ENCODE measurements at places on chromosomes 7 and 10.

DNA sequence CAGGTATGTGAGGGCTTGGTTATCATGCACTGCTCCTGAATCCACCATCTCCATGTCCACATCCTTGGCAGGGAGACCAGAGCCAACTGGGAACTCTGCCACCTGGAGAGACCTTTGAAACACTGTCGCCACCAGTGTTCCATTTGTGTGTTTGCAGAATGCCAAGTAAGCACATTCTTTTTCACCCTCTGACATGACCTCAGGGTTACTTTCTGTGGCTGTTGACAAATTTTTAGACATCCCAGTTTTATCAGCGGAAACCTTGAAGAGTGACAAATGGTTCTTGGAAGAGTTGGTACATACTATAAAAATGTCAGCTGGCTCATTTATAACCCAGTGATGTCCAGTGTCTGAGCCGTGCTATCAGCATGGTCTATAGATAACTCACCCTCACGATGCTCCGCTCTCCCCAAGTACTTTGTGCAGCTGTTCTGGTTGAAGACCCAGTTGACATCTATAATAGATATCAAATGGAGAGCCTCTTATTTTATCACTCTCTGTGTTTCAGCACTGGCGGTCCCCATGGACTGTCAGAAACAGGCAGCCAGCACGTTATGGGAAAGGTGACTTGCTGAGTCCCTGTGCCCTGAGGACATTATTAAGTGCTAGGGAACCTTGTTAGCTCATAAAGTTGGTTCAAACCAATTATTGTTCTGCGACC, 563.1 kb upstream of the GALNT17 start:
- DNase-seq: peak; percentile 74

- no peak for DNase-seq
Observed at GRCh38 chr7:20896996-20897395, 110.3 kb upstream of the SP8 start.

DNA sequence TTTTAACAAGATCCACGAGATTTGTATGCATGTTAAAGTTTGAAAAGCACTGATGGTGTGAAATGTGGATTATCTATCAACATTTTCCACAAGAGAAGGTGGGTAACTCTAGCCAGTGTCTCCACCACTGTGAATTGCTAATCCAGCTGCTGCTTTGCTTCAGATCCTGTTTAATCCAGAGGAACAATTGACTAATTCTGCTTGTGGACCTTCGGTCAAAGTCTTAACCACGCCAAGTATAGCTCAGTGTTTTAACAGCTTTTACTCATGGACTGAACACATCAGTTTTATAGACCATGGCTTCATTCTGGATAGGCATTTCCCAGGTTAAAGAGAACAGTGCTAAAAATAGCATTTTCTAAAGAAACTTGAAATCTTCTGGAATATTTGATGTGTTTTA, 23.5 kb downstream of the ADK start:
- no peak for DNase-seq

DNA sequence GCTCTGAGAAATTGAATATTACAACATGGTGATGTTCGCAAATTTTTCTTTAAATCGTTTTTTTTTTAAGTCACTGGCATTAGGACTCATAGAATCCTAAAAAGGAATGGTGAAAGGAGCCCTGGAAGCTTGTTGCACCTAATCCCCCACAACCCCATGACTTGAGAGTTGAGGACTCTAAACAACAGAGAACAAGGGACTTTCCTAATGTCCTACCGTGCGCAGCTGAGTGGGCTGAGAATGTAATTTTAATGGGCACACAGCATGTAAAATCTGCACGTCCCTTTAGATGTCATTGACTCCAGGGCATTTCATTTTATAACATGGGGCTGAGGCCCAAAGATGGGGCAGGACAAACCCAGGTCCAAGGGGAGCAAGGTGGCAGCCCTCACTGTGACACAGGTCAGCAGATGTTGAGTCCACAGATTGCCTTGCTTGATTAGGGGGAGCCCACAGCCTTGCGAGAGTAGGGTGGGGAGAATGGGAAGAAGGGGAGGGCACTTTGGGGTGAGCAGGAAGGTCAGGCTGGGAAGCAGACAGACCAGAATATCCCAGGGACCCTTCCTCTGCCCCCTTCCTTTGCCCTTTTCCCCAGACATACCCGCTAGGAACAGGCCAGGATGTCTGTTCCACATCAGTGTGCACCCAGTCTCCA, 208.4 kb upstream of the ZMIZ1 start:
- no peak for DNase-seq

GRCh38 chr7:136687693-136688322, 180.6 kb upstream of the CHRM2 start:
- DNase-seq: peak; percentile 57

GRCh38 chr10:660970-661596, 28.4 kb downstream of the DIP2C start:
- DNase-seq: no peak

DNA sequence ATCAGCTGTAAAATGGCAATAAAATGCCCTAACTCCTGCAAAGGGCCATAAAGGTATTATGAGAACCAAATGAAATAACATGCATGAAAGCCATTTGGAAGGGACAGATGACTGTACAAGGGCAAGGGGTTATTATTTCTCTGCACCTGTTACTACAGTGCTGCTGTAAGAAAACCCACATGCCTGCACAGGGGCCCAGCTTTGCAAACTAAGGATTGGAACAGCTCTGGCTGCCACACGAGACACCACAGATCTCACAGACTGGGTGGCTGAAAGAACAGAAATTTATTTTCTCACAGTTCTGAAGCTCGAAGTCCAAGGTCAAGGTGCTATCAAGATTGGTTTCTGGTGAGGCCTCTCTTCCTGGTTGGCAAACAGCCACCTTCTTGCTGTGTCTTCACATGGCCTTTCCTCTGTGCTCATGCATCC, 409.0 kb upstream of the NRP1 start:
- no peak for DNase-seq

DNA sequence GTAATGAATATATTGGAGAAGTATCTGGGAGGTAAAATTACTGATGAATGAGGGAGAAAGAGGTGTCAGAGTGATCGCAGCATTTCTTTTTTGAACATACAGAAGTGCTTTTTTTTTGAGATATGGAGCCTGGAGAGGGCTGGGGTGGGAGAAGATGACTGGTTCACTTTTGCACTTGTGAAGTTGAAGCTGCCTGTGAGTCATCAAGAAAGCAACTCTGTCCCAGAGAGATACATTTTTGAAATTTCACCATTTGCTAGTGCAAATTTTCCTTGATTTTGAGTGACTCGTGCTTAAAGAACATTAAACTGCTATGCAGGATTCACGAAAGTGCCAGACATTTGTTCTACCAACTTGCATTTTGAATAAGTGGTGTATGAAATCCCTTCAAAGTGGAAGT, 81.8 kb downstream of the ADRA2A start:
- no peak for DNase-seq

- no peak for DNase-seq
Observed at GRCh38 chr10:47039562-47039913, 128.3 kb downstream of the PTPN20 start.

- DNase-seq: no peak
Observed at GRCh38 chr10:12945690-12946359, 55.7 kb downstream of the CCDC3 start.

DNA sequence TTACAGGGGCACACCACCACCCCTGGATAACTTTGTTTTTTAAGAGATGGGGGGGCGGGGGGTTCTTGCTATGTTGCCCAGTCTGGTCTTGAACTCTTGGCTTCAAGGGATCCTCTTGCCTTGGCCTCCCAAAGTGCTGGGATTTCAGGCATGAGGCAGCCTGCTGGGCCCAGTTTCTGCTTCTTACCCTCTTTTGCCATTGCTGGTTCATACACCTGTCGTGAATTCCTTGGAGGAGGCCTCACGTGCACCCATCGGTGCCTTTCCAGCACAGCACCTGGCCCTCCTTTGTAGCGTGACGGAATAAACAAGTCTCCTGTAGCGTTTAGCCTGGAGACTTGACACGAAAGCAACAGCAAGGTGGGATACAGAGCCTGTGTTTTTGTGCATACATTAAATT, 75.5 kb downstream of the CARD11 start:
- DNase-seq: no peak

DNA sequence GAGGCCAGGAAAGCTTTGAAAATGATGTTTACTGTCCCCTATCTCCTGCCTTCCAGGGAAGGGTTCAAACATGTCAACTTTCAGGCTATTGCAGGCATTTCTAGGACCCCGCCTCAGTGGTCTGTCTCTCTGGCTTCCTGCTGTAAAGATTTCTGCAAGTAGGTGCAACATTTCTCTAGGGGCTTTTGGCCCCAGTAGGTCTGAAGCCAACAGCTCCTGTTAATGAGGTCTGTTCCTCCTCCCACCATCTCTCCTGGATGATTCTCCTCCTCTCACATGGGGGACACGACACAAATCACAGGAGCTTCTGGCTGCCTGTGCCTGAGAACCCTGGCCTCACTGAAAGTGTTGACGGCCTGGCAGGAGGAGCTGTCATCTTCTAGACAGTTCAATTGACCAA, 194.3 kb downstream of the CYP26A1 start:
- DNase-seq: no peak

GRCh38 chr7:15042285-15043065, 139.9 kb upstream of the DGKB start:
- no peak for DNase-seq

- no peak for DNase-seq
Observed at GRCh38 chr7:158044482-158044823, 543.2 kb downstream of the PTPRN2 start.

DNA sequence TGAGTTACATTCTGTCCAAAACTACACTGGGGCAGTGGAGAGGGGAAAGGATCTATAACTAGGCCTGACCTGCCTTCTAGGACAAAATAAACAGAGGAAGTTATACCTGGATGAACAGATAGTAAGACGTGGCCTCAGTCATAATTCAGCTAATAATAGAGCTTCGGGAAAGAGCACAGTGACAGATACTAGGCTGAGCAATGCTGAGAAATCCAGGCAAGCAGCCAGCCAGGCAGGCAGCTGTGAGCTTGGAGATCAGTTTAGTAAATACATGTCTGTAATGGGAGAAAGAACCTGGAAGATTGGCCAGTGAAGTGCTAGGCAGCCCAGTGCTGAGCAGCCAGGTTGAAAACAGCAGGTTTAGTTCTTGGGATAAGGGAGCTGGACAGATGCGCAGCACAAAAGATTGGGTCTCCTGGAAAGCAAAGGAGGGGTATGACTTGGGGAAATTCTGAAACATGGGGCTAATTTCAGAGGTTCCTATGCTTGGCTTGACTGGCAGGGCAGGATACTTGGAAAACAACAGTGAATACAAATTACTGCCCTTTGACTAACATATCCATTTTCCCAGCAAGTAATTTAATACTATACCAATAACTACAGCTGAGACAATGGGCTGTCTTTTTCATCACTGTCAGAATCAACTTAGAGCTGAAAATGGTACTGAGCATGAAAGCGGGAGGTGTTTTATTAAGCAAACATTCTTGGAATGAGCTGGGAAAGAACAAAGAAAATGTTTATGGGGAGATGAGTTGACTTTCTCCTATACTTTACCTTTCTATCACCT, 140.8 kb downstream of the DGKB start:
- peak; percentile 97 for DNase-seq

GRCh38 chr7:147478796-147479195, 1111.8 kb upstream of the C7orf33 start:
- no peak for DNase-seq

GRCh38 chr7:43302211-43302711, 189.8 kb downstream of the HECW1 start:
- DNase-seq: no peak
